Neuronal stem cell (in vitro differentiated cells): ENCODE measurements at places on chromosomes 1 and 21.

DNA sequence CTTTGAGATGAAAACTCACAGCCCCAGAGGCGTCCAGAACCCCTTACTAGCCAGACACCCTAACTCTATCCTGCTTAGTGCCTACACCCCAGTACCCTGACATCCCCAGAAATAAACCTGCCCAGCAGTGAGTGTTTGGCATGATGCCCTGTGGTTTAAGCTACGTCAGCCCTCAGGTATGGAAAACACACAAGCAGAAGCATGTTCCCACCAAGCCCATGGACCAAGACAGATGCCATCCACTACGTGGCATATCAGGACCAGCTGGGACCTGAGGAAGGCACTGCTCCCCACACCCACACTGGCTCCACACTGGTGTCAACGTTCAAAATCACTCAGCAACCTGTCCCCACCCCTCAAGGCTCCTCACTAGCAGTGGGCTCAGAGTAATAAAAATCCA is 116.4 kb downstream of the SYT2 start:
- peaks cover 9% of the 10 kb centered on the region for H3K4me1 ChIP-seq
- H3K36me3 ChIP-seq, result no peaks in the 10 kb centered on the region
- H3K27me3 ChIP-seq, result no peaks in the 10 kb centered on the region
- H3K4me3 ChIP-seq, result no peak overlapping the region
- no peak overlapping the region for H3K27ac ChIP-seq

DNA sequence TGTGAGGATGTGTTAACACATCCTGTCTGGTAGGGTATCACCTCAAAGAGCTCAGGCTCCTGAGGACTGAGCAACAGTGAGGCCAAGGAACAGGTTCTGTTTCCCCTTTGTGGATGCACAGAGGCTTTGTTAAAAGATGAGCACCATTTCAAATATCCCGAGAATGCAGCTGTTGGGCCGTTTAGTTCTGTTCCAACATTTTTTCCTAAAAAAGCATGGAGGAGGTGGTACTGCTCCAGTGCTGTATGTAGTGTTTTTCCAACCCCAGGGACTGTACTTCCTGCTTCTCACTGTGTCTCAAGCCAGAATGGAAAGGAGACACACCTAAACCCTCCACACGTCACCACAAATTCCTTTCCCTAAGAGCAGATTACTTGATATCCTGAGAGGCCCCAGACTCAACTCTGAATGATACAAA is 53.8 kb upstream of the BCL10 start:
- no peak overlapping the region for H3K4me3 ChIP-seq
- DNase-seq, result no peak
- H3K36me3 ChIP-seq, result no peaks in the 10 kb centered on the region
- peaks cover 14% of the 10 kb centered on the region for H3K4me1 ChIP-seq
- H3K27me3 ChIP-seq, result no peaks in the 10 kb centered on the region
- no peak overlapping the region for H3K27ac ChIP-seq

GRCh38 chr1:39173995-39174380 is 30.5 kb upstream of the MACF1 start:
- DNase-seq, result no peak
- H3K4me1 ChIP-seq, result peaks cover 32% of the 10 kb centered on the region
- H3K27me3 ChIP-seq, result no peaks in the 10 kb centered on the region
- H3K4me3 ChIP-seq, result no peak overlapping the region
- H3K27ac ChIP-seq, result peak overlapping the region; percentile 77

DNA sequence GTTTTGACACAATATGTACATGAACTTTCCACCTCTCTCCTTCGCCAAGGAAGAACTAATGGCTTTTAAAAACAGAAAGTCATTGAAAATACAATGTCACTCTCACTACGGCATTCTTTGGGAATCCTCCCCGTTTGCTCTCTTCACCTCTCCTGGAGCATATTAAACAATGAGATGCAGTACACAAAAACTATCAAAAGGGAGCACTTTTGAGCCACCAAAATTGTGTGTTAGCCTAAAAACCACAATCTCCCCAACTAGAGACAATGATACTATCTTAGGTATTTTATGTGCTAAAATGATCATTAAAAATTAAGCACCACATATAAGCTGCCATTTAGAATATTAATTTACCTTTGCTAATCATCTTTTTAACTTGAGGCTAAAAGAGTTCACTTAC is 425.5 kb downstream of the KCTD3 start:
- H3K4me1 ChIP-seq, result peaks cover 1% of the 10 kb centered on the region
- no peak overlapping the region for H3K27ac ChIP-seq
- H3K27me3 ChIP-seq, result no peaks in the 10 kb centered on the region
- H3K4me3 ChIP-seq, result no peak overlapping the region
- no peaks in the 10 kb centered on the region for H3K36me3 ChIP-seq
- peak; percentile 52 for DNase-seq

- H3K27ac ChIP-seq, result no peak overlapping the region
- no peak overlapping the region for H3K4me3 ChIP-seq
- H3K4me1 ChIP-seq, result peaks cover under 1% of the 10 kb centered on the region
- H3K27me3 ChIP-seq, result peaks cover 4% of the 10 kb centered on the region
- no peak for DNase-seq
- no peaks in the 10 kb centered on the region for H3K36me3 ChIP-seq
Observed at GRCh38 chr21:45611939-45612664, 31.4 kb upstream of the PCBP3 start.

DNA sequence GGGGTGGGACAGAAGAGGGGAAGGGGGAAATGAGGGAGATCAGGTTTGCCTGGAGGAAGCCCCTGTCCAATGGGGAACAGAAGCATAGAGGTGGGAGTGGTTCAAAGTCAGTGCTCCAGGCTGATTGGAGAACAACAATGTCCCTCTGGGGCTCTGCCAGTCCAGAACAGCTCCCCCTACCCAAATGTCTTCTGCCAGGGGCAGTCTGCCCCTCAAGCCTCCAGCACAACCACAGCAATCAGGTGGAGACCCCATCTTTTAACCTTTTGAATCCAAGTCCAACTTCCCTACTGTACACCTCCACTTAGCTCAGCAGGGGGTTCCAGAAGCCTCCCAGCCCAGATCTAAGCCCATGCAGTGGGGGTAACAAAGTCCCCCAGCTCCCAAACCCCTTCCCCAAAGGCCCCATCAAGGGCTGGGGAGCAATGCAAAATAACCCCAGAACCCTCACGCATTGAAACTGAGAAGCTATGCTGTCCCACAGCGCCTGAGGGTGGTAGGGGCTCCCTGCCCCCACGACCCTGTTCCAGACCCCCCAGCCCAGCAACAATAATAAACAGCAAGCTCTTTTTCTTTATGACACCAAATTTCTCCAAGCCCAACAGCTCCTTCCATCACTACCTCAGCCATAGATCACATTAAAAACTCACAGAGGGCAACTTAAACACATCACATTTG is 3.3 kb downstream of the AHDC1 start:
- no peaks in the 10 kb centered on the region for H3K36me3 ChIP-seq
- no peak for DNase-seq
- H3K4me1 ChIP-seq, result peaks cover 64% of the 10 kb centered on the region
- H3K4me3 ChIP-seq, result no peak overlapping the region

GRCh38 chr1:186849271-186849671 is 20.5 kb downstream of the PLA2G4A start:
- DNase-seq, result no peak
- no peaks in the 10 kb centered on the region for H3K4me1 ChIP-seq
- H3K36me3 ChIP-seq, result no peaks in the 10 kb centered on the region
- H3K27me3 ChIP-seq, result no peaks in the 10 kb centered on the region
- no peak overlapping the region for H3K27ac ChIP-seq
- no peak overlapping the region for H3K4me3 ChIP-seq

GRCh38 chr1:33429856-33430691 is 821 bp downstream of the PHC2 start:
- DNase-seq, result peak; percentile 20
- no peaks in the 10 kb centered on the region for H3K36me3 ChIP-seq
- no peak overlapping the region for H3K27ac ChIP-seq
- H3K4me3 ChIP-seq, result peak overlapping the region; percentile 87
